CD8-positive, alpha-beta memory T cell (primary cell): ENCODE measurements at places on chromosomes 2 and 18.

DNA sequence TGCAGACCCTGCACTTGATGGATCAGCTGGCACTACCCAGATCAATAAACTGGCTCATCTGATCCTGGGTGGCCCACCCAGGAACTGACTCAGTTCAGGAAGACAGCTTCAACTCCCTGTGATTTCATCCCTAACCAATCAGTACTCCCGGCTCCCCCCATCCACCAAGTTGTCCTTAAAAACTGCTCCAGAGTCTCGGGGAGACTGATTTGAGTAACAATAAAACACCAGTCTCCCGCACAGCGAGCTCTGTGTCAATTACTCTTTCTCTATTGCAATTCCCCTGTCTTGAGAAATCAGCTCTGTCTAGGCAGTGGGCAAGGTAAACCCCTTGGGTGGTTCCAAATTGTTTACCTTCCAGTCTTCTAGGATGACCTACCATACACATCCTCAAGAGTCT lies 263.3 kb upstream of the STON1 start:
- no peaks in the 10 kb centered on the region for H3K36me3 ChIP-seq
- H3K27me3 ChIP-seq: no peaks in the 10 kb centered on the region
- H3K4me3 ChIP-seq: no peak overlapping the region
- H3K4me1 ChIP-seq: no peaks in the 10 kb centered on the region

DNA sequence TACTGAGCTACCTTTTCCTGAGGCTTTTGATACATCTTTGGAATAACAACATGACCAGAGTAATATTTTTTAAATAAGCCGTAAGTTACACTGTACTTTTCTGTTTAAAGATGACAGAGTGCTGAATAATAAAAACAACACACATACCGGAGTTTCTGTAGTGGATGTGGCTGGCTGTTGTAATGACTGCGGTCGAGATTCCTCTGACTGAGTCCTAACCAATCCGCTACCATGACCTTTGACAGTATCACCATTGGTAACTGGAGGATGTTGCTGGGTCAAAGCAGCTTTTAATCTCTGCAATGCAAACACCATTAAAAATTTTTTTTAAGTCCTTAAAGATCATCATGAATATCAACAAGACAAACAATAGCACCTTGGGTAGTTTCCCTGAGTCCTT lies 70.7 kb downstream of the ATF2 start:
- no peak for DNase-seq
- H3K27me3 ChIP-seq: no peaks in the 10 kb centered on the region
- H3K4me1 ChIP-seq: no peaks in the 10 kb centered on the region
- H3K4me3 ChIP-seq: no peak overlapping the region
- no peak overlapping the region for H3K27ac ChIP-seq

- H3K27me3 ChIP-seq: peaks cover 16% of the 10 kb centered on the region
- peaks cover 5% of the 10 kb centered on the region for H3K4me1 ChIP-seq
- no peak within 1 kb of the TSS for H3K4me3 ChIP-seq
- no peaks in the 10 kb centered on the region for H3K36me3 ChIP-seq
- no peak for DNase-seq
- H3K27ac ChIP-seq: no peak within 1 kb of the TSS
Observed at GRCh38 chr2:227163998-227164762, at the start of the genes COL4A3 and COL4A4. Gene COL4A3, plus strand, starts transcription at chr2:227164624. Its CDS starts 103 bp downstream, at chr2:227164727. Gene COL4A4, minus strand, starts transcription at chr2:227164205. Its CDS starts 16,722 bp downstream, at chr2:227147483.

DNA sequence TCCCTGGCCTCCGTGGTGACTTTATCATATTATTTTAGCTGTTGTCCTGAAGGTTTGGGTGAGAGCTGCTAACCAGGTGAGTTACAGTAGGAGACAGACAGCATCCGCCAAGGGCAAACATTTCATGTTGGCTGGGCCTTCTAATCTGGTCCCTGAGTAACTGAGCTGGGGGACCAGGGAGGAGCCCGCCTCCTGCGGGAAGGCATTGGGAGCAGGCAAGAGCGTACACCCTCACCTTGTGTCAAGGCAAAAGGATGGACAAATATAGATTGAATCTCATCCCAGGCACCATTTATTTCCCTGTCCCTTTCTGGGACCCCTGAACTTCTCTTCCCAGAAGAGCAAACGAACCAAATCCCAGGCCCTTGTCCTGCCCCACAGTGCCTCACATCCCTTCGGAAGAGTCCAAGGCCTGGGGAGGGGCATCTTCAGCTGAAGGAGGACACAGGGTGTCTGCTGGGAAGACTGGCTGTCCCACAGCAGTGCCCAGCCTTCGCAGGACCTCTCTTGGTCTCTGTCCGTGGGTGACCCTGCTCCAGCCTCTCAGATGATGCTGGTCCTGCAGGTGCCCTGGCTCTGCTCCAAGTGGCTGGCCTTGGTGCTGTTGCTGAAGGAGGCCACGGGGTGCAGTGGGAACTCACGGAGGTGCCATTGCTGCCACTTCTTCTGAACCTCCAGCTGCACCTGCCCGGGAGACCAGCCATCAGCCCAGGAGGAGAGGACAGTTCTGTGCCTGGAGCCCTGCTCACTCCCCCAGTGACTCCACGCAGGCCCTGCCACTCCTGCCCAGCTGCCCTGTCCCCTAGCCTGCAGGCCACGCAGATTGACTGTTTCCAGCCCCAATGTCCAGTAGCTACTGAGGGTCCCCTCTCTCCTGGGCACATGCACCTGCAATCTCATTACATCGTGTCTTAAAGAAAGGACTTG lies 8.2 kb downstream of the TMEM37 start:
- H3K27ac ChIP-seq: no peak overlapping the region
- H3K4me1 ChIP-seq: no peaks in the 10 kb centered on the region
- no peaks in the 10 kb centered on the region for H3K36me3 ChIP-seq
- no peak for DNase-seq

DNA sequence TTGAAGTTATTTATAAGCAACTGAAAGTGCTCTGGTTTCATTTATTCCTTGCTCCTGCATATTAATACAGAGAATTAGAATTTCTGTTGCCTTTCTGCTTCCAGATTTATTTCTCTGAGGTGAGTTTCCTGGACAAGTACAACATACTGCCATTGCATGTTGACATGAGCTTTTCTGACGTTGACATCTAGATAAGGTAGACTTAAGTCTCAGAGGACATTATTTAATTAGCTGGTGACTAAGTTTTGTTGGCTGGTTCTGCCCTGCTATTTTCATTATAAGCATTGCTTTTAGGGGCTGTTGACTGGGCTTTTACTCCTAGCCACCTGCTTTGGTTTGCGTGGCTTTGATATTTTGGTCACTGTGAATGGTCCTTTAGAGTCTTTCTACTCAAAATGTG lies 282.9 kb upstream of the SPRED2 start:
- no peaks in the 10 kb centered on the region for H3K27me3 ChIP-seq
- H3K27ac ChIP-seq: no peak overlapping the region
- DNase-seq: no peak
- no peaks in the 10 kb centered on the region for H3K36me3 ChIP-seq

DNA sequence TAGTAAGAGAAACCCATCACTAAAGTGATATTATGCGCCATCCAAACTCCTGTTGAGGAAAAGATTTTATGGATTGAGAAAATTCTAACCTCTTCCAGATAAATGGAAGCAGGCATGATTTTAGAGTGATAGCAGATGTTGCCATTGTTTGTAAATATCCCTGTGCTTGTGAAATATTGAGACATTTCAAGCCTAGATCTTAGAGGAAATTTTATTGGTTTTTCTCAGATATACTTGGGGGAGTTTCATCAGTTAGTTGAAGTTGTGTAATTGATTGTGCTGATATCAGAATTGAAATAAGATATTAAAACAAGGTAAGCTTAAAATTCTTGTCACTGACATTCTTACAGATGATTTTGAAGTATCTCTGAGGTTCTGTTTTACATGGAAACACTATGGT lies 390.9 kb upstream of the FANCL start:
- no peak overlapping the region for H3K27ac ChIP-seq
- H3K4me1 ChIP-seq: no peaks in the 10 kb centered on the region
- DNase-seq: no peak
- no peaks in the 10 kb centered on the region for H3K27me3 ChIP-seq
